Neural progenitor cell (in vitro differentiated cells): ENCODE measurements at places on chromosomes 2 and 18. TPM values are rescaled to one million over a fixed set of nuclear protein-coding genes. Genes with fewer than 3 reads are reported as not detected.
A peak's percentile ranks its signal among the peaks of the same experiment; 100 is the strongest.

EVX2 gene
- not detected in 2 replicates for total RNA-seq

GRCh38 chr2:66495788-66496640 is 61.1 kb downstream of the MEIS1 start:
- H3K4me3 ChIP-seq, result no peak overlapping the region
- H3K4me1 ChIP-seq, result peaks cover 50% of the 10 kb centered on the region
- no peak overlapping the region for H3K27ac ChIP-seq
- H3K36me3 ChIP-seq, result no peaks in the 10 kb centered on the region
- no peaks in the 10 kb centered on the region for H3K27me3 ChIP-seq
- DNase-seq, result peak; percentile 38

DNA sequence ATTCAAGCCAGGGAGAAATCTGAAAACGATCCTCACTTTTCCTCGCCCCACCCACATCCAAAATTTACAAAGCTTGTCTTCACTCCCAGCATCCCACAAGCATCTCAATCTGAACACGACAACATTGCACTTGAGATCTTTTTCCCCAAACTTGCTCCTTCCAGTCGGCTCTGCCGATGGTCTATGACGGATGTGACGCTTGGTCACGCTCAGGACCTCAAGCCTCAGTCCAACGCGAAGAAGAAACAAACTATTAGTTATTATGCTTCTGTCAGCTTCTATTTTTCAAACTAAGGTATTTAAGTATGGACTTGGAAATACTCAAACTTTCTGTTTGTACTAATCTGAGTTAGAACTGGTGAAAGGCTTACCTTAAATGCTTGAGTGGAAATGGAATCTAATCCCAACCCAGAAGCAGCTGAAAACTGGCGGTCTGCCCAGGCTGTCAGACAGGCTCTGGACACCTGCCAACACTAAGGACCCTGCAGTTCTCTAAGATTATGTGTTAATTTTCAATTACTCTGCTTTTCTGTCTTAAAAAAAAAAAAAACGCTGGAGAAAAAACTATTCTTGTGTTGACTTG is 132.1 kb upstream of the DNMT3A start:
- no peaks in the 10 kb centered on the region for H3K4me1 ChIP-seq
- no peak overlapping the region for H3K27ac ChIP-seq
- no peak overlapping the region for H3K4me3 ChIP-seq
- H3K27me3 ChIP-seq, result no peaks in the 10 kb centered on the region
- H3K36me3 ChIP-seq, result peaks cover 3% of the 10 kb centered on the region

DNA sequence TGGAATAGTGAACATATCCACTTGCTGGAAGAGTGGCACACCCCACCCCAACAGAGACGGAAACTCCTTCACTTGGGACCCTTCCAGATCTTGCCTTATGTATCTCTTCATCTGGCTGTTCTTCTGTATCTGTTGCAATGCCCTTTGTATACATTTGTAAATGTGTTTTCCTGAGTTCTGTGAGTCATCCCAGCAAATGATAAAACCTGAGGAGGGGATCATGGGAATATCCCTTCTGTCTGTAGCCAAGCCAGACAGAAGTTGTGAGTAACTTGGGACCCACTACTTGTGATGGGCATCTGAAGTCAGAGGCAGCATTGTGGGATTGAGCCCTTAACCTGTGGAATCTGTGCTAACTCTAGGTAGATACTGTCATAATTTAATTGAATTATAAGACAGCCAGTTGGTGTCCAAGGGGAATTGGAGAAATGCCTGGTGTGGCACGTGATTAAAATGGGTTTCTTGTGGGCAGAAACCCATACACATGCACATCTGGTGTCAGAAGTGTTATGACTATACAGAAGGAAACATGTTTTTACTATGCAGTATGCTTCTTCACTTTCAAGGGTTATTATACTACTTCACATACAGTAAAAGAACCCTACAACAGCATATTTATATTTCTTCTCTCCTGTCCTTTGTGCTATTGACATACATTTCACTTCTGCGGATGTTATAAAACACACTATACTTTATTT is 32.3 kb upstream of the TMEM247 start:
- no peak overlapping the region for H3K27ac ChIP-seq
- no peak overlapping the region for H3K4me3 ChIP-seq
- no peaks in the 10 kb centered on the region for H3K27me3 ChIP-seq
- no peaks in the 10 kb centered on the region for H3K36me3 ChIP-seq
- H3K4me1 ChIP-seq, result peaks cover 10% of the 10 kb centered on the region
- DNase-seq, result no peak

DNA sequence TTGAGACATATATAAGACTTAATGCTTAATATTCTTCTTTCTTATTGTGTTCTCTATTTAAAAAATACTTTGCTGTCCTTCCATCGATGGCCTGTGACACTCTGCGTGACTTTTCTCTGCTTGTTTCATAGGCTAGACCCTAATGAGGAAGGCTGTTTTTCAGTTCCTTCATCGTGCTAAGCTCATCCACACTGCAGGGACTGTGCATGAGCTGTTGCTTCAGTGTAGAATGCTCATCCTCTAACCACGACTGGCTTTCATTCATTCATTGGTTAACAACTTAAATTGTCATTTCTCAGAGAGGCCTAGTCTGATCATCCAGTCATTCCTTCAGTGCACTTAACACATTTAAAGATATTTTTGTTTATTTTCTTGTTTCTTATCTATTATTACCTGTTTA is 134.4 kb downstream of the CCDC85A start:
- no peak overlapping the region for H3K4me3 ChIP-seq
- no peak for DNase-seq

GRCh38 chr2:204834716-204835384 is 289.6 kb downstream of the PARD3B start:
- DNase-seq, result no peak
- H3K27ac ChIP-seq, result no peak overlapping the region
- no peak overlapping the region for H3K4me3 ChIP-seq
- H3K27me3 ChIP-seq, result no peaks in the 10 kb centered on the region
- H3K4me1 ChIP-seq, result no peaks in the 10 kb centered on the region

DNA sequence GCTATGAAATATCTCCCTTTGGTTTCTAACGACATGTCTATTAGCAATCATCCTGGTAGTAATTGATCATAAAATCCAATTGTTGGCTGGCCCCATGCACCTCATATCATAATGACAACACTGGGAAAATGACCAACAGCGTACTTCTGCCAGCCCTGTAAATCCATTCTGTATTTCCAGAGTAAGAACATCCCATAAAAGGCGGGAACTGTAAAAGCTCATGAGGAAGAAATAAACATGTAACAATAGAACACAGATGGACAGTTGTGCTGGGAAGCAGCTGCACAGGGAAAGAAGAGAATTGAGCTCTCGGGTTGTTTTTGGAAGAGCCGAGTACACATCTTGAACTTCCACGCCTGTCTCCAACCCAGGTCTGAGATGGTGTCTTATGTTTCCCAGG is 218.7 kb downstream of the CMPK2 start:
- no peak for DNase-seq
- no peak overlapping the region for H3K27ac ChIP-seq
- H3K27me3 ChIP-seq, result no peaks in the 10 kb centered on the region
- H3K36me3 ChIP-seq, result no peaks in the 10 kb centered on the region
- H3K4me3 ChIP-seq, result no peak overlapping the region

GRCh38 chr2:188607501-188607900 is 315.8 kb downstream of the GULP1 start:
- no peaks in the 10 kb centered on the region for H3K27me3 ChIP-seq
- H3K4me3 ChIP-seq, result no peak overlapping the region
- no peaks in the 10 kb centered on the region for H3K4me1 ChIP-seq
- no peak overlapping the region for H3K27ac ChIP-seq
